ENCODE measurements at places on chromosomes 16 and 17.
A peak's percentile ranks its signal among the peaks of the same experiment; 100 is the strongest.

- DNase-seq = no peak
Observed at GRCh38 chr16:3289998-3290673, 6.8 kb downstream of the ZNF263 start.

- DNase-seq = no peak
Observed at GRCh38 chr17:60040843-60041242, 37.9 kb downstream of the HEATR6 start.

DNA sequence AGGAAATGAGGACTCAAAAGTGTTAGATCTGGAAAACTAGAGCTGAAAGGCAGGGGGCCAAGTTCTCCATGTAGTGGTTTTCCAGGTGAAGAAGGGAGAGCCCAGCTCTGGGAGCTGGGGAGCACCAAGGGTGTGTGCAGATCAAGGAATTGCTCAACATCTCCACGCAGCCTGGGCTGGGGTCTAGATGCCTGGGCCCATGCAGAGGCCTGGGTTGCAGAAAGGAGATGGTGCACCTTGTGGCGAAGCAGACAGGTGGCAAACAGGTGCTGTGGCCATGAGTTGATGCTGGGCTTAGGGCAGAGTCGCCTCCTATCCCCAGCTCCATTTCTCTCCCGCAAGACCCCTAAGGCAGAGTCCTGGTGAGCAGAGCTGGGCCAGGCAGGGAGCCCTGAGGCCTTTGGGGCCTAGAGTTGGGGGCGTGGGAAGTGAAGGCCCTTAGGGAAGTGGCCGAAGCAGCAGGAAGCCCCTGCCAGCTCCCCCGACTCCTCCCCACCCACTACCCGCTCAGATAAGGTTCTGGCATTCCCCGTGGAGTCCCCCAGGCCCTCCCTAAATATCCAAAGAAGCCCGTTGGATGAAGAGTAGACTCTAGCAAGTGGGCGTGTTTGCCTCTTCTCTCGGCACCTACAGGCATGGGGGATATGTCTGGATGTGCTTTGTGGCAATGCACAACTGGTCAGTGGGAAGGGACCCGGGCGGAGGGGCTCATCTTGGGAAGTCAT, 777 bp downstream of the FOXN1 start:
- no peak for DNase-seq

GRCh38 chr16:4032768-4033167, 83.5 kb downstream of the ADCY9 start:
- DNase-seq = peak; percentile 15

DNA sequence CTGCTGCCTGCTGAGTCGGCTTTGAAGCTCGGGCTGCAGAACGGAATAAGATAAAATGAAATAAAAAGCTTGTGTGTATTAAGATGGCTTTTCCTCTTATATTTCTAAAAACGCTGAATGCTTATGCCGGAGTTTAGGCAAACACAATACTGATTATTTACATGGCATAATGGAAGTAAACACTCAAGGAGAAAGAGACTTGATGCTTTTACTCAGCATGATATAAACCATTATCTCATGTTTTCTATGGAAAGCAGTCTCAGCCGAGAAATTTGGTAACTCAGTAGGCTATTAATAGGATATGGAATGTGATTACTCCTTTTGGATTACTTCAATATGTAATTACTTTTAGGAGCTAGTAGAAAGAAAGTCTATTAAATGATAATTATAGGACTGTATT, 153.3 kb downstream of the CDH11 start:
- DNase-seq = no peak

DNA sequence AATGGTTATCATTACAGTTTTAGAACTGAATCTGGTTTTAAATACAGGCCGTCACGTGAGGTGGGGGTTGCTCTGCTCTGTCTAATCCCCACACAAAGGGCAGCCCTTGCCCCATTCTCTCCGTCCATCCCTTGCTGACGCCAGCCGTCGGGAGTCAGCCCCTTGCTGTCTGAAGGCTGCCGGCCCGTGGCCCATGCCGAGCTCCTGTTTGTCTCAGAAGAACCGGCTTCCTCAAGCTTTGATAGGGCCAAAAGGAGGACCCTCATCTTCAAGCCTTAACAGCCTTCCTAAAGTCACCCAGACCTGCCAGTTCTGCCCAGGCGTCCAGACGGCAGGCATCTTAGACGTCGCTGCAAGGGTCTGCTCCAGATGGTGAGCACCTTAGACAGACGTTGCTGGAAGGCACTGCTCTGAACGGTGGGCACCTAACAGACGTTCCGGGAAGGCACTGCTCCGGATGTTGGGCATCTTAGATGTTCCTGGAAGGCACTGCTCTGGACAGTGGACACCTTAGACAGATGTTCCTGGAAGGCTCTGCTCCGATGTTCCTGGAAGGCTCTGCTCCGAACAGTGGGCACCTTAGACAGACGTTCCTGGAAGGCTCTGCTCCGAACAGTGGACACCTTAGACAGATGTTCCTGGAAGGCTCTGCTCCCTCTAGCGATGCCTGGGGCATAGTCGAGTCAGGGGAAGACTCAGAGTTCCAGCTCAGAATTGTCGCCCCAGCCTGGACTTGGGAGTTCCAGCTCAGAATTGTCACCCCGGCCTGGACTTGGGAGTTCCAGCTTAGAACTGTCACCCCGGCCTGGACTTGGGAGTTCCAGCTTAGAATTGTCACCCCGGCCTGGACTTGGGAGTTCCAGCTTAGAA, 35.1 kb upstream of the CHMP6 start:
- DNase-seq = no peak

GRCh38 chr17:12953156-12953555, 64.7 kb downstream of the ELAC2 start:
- no peak for DNase-seq

GRCh38 chr16:66525396-66526180, 24.3 kb downstream of the TK2 start:
- no peak for DNase-seq

DNA sequence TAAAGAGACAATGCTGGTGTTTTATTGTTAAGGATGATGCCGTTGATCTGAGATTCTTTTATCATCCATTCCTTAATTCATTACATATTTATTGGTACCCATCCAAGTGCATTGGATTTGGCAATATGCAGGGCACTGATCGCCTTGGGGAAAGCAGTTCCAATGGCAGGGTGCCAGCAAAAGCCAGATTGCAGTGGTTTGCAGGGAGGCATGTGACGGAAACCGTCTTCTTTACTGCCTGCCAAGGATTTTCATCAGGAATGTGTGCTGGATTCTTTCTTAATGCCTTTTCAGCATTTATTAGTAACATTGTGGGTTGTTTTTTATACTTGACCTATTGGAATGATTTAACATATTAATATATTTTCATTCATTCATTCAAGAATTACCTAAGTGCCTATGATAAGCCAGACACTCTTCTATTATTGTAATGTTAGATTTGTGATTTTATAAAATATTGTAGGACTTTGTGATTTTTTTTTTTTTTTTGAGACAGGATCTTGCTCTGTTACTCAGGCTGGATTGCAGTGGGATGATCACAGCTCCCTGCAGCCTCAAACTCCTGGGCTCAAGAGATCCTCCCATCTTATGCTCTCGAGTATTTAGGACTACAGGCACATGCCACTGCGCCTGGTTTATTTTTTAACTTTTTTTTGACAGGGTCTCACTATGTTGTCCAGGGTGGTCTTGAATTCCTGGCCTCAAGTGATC, 93.4 kb upstream of the TNRC6A start:
- no peak for DNase-seq

GRCh38 chr16:31403590-31404352, 10.6 kb downstream of the ITGAD start:
- DNase-seq = no peak

- no peak for DNase-seq
Observed at GRCh38 chr16:49487746-49488145, 114.1 kb downstream of the C16orf78 start.

DNA sequence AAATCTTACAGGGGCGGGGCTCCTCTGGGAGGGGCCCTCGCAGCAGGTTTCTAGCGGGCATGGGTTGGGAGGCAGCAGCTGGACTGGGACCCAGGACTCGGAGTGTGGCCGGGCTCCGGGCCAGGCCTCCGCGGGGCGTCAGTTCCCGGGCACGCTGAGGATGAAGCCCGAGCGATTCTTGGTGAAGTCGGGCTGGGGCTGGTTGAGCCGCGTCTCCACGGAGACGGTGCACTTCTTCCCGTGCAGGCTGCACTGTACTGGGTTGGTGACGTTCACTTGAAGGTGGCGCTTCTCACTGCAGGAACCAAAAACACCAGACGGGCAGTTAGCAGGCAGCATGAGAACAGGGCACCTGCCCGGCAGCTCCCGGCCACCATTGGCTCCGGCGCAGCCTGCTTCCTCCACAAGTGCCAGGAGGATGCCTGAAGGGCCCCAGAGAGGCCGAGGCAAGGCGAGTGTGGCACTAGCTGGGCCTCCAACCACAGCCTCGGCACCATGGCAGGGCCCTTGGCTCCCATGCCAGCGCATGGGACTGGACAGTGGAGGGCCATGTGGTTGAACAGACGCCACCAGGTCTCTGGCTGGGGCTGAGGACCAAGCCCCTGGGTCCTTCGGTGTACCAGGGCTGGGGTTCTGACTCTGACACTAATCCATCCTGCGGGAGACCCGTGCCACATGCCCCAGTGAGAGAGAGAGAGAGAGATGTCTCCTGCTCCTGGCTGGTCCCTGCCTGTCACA, 8.0 kb downstream of the CDK5R1 start:
- no peak for DNase-seq

DNA sequence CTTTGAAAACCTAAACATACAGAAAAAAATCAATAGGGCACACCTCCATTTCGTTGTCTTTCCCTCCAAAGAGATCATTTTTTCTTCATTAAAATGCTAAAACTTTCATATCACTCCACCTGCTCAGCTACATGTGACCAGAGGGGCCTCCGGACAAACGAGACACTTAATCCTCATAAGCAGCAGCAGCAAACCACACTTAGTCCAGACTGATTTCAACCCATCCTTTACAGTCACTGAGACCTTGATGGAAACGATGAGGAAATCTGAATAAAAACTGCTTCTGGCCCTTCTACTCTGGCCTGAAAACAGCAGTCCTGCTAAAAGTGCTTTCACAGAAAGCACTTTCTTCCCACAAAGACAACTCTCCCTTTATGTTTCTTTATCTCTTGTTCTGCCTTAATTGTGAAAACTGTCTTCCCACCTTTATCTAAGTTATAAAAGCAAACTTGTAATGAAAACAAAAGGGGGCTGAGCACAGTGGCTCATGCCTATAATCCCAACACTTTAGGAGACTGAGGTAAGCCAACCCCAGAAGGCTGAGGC, 4.6 kb downstream of the ANKRD11 start:
- no peak for DNase-seq

GRCh38 chr17:68613739-68614298, 12.7 kb upstream of the FAM20A start:
- DNase-seq = no peak

DNA sequence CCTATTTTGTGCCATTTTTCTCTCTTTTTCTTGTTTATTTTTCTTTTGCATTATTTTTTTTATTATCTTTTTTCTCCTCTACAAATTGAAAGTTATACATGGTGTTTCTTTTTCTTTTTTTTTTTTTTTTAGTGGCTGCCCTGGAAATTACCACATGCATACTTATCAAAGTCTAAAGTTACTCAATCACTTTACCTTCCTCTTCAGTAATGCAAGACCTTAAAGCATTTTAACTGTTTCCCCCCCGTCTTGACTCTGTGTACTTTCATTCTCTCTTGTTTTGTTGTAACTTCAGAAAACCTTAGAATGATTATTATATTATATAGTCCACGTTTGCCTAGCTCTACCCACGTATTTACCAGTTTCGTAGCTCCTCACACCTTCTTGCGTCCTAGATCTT, 33.3 kb upstream of the SMPD3 start:
- no peak for DNase-seq

GRCh38 chr17:28041844-28042656, 427 bp upstream of the NLK start:
- no peak for DNase-seq

DNA sequence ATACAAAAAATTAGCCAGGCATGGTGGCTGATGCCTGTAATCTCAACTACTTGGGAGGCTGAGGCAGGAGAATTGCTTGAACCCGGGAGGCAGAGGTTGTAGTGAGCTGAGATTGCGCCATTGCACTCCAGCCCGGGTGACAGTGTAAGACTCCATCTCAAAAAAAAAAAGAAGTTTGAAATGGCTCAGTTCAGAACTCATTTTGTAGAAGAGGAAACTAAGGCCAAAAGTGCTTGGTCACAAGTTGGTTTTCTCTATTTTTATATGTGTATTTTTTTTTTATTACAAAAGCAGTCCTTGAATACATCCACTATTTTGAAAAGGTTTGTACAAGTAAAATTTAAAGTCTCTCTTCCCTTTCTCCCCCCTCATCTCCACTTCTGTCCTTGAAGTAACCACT, 5.5 kb downstream of the TAC4 start:
- DNase-seq = no peak

Measured in effector memory CD8-positive, alpha-beta T cell (primary cell).